Astrocyte (in vitro differentiated cells and primary cell): ENCODE measurements at places on chromosomes 7 and 10.

- peak; percentile 85 for DNase-seq
These were observed 85.9 kb upstream of the PLXDC2 start for GRCh38 chr10:19730167-19730906.

DNA sequence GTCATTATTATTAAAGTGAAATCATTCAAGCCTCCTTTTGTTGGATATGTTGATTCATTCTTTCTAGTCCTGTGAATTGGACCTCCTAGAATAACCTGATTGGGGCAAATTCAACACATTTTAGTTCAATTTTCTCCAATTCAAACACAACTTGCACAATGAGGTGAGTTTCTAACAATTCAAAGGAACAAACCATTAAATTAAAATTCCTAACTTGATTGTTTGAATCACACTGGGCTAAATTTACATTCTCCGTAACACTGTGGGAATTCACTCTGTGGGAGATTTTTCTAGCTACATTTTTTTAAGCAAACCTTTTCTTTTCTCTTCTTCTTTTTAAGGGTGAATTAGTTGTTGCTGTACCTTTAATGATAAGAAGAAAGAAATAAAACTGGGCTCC is 68.3 kb upstream of the CABCOCO1 start:
- DNase-seq = no peak

DNA sequence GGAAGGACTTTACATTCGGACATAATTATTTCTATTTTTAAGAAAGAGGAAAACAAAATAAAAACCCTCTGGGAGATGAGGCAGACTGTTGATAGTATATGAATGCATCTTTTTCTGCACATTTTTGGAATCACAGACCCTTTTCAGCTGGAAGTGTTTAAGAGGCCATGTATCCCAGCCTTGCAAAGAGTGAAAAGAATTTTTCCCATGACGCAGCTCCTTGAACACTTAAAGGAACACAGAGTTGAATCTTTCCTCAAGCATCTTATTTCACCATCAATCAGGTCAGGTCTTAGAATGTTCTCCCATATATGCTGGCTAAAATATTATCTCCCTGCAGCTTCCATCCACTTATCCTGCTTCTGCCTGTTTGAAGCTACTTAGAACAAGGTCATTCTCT is 45.9 kb upstream of the PAPSS2 start:
- no peak for DNase-seq

DNA sequence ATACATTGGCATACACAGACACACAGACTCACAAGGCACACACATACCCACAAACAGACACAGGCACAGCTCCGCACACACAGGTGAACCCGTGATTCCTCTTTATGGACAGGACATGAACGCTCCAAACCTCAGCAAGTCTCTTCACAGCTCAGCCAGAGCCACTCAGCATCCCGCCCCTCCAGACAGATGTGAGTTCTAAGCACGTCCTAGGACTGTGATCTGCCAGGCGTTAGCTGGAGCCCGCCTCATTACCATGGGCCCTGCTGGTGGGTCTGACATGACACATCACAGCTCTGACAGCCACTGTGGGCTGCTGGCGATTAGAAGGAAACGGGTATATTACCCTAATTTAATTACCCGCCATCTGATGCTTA is 176.7 kb upstream of the PPP2R2D start:
- DNase-seq = no peak

DNA sequence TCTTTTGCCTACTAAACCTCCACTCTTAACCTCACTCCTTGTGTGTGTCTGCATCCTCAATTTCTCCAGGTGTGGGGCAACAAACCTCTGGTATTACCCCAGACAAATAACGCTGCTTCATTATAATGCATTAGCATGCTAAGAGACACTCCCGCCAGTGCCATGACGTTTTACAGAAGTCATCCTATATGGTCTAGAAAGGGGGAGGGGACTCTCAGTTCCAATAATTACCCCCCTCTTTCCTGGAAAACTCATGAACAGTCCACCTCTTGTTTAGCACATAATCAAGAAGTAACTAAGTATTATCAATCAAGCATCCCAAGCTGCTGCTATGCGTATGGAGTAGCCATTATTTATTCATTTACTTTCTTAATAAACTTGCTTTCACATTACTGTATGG is 364.5 kb downstream of the TYW1 start:
- no peak for DNase-seq

- no peak for DNase-seq
These were observed 273.9 kb upstream of the ZNF32 start for GRCh38 chr10:43922335-43923280.

- no peak for DNase-seq
These were observed 164.7 kb downstream of the ADAM12 start for GRCh38 chr10:126223512-126224067.

GRCh38 chr7:139106959-139107358 is 2.6 kb downstream of the ZC3HAV1 start:
- no peak for DNase-seq

- DNase-seq = no peak
These were observed 21.4 kb upstream of the CNPY1 start for GRCh38 chr7:155567646-155568332.

DNA sequence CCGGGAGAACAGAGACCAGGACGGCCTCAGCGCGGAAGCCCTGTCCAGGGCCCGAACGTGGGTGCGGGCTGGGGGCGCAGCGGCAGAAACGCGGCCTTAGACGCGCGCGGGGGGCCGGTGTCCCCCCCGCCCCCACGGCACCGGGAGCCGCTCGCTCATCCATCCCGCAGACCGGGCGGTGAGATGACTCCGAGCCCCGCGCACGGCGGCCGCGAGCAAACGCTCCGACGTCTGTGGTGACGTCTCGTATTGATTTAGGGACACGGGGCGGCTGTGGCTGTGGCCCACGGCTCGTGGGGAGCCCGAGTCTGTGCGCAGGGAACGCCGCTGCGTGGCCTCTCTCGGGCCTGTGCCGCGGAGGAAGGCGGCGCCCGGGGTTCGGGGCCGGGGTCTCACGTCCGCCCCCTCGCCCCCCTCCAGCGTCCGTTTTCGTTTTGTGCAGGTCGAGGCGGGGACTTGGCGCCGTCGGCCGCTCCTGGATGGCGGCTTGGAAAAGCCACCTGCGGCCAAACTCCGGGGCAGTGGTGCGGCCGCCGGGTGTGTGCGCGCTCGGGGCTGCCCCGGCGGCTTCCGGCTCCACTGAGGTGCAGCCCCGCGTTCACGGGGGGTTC is 1.0 kb upstream of the NKX6-2 start:
- DNase-seq = no peak

DNA sequence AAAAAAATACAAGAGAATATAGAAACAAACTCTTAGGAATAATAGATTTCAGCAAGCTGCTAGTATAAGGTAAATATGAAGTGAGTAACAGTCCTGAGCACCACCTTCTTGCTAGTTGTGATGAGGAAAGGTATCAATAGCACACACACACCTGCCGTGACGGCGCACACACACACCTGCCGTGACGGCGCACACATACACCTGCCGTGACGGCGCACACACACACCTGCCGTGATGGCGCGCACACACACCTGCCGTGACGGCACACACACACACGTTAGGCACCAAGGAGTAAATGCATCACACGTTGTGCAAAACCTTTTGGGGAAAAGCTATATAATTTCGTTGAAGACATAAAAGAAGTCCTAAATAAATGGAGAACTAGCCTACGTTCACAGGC is 4.7 kb upstream of the JAKMIP3 start:
- no peak for DNase-seq

GRCh38 chr10:10353326-10353868 is 664.3 kb upstream of the CELF2 start:
- no peak for DNase-seq

GRCh38 chr10:98655492-98655891 is 208.8 kb upstream of the HPS1 start:
- DNase-seq = no peak

- DNase-seq = peak; percentile 31
These were observed 36.2 kb upstream of the GTF2IRD1 start for GRCh38 chr7:74417419-74417971.

DNA sequence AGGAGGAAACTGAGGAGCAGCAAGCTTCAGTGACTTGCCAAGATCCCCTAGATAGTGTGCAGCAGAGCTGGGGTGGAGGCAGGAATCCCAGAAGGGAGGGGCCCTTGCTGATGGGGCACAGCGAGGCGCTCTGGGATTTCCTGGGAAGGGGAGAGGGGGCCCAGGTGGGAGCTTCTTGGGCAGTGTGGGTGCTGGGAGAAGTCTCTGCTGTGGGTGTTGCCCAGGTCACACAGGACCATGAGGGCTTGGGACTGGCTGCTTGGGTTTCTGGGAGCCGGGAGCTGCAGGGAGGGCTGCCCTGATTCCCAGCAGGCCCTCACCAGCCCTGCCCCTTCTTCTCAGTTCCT is 55.2 kb downstream of the TSPAN15 start:
- no peak for DNase-seq

DNA sequence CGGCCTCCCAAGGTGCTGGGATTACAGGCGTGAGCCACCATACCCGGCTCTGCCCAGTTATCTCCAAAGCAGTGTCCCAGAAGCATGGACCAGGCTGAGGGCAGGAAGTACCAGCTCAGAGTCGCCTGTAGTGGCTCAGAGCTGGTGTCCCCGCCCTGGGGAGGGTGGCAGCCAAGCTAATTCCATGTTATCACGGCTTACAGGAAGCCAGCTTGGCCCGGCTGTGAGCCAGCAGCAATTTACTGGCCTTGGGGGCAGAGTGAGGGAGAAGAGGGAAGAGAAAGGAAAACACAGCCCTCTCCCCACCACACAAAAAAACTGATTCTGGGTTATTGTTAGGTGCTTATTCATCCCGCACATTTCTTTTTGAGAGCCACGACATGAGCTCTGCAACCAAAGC is 88.1 kb downstream of the HIP1 start:
- DNase-seq = no peak

DNA sequence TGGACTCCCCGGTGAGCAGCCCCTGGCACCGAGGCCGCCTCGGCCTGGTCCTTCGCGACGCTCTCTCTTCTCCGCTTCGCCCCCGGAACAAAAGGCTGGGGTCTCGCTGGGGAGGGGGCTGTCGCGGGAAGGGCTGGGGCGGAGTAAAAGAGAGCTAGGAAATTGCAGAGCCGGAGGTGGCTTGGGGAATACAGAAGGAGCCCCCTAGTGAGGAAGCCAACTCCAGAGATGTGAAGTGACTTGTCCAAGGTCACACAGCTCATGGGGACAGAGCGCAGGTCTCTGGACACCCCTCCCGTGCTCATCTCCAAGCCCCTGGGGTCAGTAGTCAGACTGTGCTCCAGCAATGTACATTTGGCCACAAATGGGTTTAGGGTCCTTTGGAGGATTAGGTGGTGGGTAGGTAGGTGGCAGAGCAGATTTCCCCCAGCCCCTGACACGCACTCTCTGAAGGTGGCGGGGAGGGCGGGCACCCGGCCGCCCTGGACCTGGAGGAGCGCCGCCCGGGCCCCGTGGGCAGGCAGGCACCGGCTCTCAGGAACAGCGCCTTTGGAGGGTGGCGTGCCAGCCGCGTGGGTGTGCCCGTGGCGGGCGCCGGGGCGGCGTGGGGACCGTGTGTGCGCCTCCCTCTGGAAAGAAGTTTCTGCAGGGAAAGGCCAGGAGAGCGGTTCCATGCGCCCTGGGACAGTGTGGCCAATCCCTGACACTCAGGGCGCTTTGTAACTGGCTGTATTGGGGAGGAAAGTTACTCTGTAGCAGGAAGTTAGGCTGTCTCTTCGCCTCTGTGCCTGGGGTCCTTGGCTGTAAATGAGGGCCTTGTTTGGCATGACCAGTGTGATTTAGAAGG is 910 bp downstream of the WIPF3 start:
- DNase-seq = no peak
